Activated CD8-positive, alpha-beta memory T cell treated with anti-CD3 and anti-CD28 coated beads for 24 hours (primary cell): ENCODE measurements at places on chromosomes 7 and 10.

- no peak for DNase-seq
Measured at GRCh38 chr10:89134963-89135362, 72.2 kb downstream of the CH25H start.

GRCh38 chr7:138313829-138314178, 146.3 kb upstream of the TRIM24 start:
- DNase-seq, result no peak

DNA sequence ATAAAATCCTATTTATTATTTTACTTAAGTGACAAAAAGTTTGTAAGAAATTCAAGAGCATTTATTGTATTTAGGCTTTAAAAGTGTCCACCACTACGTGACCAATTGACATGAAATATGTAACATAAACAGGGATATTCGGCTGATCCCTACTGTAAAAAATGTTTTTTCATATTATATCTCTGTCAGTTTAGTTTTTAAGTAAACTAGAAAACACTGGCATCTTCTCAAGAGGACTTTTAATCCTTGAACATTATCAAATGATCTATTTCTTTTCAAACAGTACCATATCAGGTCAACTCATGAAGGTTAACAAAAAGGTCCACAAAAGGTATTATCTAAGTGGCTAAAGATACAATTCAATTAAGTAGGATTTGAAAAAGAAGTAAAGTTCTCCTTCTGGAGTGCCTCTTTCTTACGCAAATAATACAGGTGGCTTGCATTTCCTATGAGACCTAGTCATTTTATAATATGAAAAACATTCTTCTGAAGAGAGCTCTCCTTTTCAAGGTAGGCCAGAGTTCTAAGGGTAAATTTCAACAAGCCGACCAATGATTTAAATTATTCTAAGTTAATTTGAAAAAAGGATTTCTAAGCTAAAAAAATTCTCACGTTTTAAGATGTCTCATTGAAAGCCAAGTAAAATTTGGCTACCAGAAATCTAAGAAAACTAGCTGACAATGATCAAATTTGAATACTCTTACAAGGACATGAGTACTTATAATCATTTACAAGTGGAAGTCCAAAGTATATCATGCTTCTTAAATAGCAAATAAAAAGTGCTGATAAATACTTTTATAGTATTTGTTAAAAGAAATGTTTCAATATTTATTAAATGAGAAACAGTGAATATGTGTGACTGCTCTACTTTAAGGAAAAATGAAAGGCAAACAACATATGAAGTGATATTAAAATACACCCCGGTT, 133.5 kb downstream of the NRBF2 start:
- DNase-seq, result no peak

DNA sequence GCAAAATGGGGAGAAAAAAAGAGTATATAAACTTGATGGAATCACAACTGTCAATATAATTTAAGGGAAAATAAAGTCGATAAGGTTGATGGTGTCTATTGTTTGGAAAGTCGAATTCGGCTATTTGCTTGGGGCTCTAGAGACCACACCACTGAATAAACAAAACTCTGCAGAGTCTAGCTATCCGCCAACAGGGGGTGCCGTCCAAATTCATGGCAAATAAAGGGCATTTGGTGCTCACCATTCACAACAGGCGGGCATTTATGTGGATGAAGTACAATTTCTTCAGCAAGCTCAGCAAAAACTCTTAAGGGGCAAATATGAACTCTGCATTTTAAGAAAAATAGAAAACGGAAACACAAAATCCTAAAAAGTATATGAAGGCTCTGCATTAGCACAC, 23.3 kb downstream of the CD36 start:
- no peak for DNase-seq

- DNase-seq, result no peak
Measured at GRCh38 chr7:47313564-47313963, 268.3 kb downstream of the TNS3 start.

DNA sequence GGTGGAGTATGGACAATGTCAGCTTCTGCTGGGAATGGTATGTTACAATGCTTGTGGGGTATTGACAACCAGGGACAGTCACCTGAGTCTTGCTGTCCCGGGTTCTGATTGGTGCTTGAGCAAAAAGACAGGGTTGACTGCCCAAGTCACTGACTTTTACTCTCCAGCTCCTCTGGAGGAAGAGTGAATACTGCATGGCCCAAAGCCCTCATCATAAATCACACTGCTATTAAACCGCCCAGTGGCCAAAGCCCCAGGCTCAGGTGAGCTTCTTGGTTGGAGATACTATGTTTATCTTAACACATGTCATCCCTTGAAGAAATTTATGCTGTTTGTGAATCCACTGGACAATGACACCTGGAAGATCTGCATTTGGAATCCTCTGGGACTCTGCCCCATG, 90.0 kb upstream of the IGFBP3 start:
- DNase-seq, result no peak

DNA sequence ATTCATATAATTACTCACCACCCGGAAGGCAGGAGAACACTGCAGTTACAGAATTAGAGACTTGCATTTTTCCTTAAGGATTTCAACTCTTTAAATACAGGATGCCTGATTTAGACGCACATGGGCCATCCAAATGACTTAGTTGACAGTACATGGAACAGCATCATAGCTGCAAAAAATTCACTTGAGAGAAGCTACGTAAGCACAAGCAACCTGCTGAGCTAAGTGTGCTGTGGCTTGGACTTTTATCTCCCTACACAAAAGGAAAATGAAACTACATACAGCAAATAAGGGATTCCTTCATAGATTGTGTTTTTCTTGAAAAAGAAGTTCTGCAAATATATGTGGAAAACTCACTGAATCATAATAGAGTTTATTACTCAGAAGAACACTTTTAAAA, 152.6 kb downstream of the POU6F2 start:
- no peak for DNase-seq

GRCh38 chr10:121751191-121751760, 153.0 kb upstream of the FGFR2 start:
- DNase-seq, result no peak

DNA sequence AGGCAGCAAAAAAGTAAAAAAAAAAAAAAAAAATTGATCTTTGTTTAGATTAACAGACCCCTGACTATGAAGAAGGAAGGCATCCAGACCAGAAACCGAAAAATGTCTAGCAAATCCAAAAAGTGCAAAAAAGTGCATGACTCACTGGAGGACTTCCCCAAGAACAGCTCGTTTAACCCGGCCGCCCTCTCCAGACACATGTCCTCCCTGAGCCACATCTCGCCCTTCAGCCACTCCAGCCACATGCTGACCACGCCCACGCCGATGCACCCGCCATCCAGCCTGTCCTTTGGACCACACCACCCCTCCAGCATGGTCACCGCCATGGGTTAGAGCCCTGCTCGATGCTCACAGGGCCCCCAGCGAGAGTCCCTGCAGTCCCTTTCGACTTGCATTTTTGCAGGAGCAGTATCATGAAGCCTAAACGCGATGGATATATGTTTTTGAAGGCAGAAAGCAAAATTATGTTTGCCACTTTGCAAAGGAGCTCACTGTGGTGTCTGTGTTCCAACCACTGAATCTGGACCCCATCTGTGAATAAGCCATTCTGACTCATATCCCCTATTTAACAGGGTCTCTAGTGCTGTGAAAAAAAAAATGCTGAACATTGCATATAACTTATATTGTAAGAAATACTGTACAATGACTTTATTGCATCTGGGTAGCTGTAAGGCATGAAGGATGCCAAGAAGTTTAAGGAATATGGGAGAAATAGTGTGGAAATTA, 19.4 kb downstream of the GATA3 start:
- DNase-seq, result no peak

DNA sequence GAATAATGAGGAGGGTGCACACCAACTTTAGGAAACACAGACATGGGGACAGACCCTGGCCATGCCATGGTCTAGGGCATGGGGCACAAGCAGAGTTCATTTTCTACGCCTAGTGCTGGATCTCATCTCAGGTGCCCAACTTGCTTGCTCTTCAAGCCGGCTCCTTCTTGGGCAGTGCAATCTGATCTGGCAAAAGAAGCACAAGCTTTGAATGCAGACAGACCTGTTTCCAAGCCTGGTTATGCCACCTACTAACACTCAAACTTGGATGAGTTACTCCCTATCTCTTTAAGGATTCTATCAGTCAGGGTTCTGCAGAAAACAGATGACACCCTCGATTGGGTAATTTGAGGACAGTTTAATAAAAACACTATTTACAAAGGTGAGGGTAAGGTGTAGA, 34.9 kb upstream of the WAPL start:
- DNase-seq, result no peak
